ENCODE measurements at places on chromosomes 6 and 20.

GRCh38 chr6:99614430-99615186 is 8.0 kb downstream of the PRDM13 start:
- no peak for DNase-seq

GRCh38 chr6:82264824-82265223 is 17.3 kb upstream of the IBTK start:
- no peak for DNase-seq

DNA sequence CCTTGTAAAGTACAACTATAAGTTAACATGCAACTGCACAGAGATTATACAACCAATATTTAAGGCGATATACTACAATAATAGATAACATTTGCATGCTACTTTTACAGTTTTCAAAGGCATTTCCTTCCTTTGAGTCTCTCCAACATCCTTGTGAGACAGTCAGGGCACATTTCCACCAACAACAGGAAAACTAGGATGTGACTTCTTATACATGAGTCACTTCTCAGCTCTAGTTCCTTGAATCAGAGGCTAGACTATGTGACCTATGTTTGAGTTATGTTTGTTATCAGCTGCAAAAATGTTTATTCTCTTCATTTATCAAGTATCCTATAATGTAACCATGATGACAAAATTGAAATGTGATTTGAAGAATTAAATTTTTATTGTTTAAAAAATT is 51.7 kb upstream of the TFAP2D start:
- no peak for DNase-seq

DNA sequence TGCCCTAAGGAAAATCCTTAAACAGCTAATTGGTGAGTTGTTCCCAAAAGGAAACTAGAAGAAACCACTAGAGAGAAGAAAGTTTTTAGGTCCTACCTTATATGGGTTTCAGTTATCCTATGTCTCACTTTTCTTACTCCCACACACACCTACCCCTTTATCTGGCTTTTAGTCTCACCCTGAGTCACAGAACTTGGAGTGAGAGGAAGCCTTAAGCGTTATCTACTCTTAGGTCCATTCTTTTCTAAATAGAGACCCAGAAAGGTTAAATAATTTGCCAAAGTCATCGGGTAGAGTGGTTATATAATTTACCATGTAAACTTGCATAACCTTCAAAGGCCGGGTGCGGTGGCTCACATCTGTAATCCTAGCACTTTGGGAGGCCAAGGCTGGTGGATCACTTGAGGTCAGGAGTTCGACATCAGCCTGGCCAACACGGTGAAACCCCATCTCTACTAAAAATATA is 4.3 kb upstream of the RPP21 start:
- DNase-seq = no peak
